ENCODE measurements at places on chromosomes 5 and 9.

DNA sequence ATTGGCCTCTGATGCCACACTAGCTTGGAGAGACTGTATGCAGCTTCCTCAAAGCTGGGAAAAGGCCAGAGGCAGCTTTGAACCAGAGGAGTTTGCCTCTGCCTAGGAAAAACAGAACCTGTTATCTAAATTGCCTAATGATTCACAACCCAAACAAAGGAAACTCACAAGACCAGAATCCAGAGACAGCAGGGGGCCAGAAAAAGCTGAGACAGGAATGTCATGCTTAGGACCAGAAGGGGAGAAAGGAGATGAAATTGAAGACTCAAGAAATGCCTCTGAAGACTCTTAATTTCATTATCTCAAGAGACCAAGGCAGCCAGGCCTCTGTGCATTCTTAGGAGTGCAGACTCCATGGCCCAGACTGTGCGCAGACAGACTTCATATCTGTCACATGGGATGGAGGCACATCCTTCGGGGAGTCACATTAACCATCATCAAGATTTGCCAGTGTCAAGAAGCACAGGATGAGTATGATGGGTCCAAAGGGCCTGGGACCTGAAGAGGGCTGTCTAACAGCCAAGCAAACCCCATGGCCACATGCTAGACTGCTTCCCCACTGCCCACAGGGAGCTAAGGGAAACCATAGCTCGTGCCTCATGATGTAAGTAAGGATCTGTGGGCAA is 57.3 kb downstream of the ARSB start:
- no peak for DNase-seq

- DNase-seq = no peak
Measured at GRCh38 chr5:53323943-53324642, 156.3 kb upstream of the FST start.

DNA sequence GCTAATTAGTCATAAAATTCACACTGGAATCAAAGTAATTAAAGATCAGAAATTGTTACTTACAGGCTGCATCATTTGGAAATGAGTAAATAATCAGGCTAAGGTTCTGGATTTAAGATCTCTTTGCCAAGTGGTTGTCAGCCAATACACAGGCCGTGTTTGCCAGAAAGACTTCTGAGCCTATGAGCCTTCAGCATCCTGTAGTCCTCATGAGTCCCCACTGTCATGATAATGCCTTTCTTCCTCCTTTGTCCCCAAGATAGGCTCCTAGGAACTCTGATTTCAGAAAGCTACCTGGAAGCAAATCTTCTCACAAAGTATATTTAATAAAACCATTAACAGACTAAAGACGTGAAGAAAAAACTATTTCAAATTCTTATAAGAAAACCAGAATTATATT is 810.5 kb downstream of the DNAH5 start:
- no peak for DNase-seq

- DNase-seq = no peak
Measured at GRCh38 chr5:179301796-179302195, 43.5 kb downstream of the ADAMTS2 start.

- DNase-seq = no peak
Measured at GRCh38 chr5:148352696-148353095, 17.3 kb downstream of the SPINK9 start.

GRCh38 chr9:9963841-9964240 is 649.0 kb downstream of the PTPRD start:
- no peak for DNase-seq

DNA sequence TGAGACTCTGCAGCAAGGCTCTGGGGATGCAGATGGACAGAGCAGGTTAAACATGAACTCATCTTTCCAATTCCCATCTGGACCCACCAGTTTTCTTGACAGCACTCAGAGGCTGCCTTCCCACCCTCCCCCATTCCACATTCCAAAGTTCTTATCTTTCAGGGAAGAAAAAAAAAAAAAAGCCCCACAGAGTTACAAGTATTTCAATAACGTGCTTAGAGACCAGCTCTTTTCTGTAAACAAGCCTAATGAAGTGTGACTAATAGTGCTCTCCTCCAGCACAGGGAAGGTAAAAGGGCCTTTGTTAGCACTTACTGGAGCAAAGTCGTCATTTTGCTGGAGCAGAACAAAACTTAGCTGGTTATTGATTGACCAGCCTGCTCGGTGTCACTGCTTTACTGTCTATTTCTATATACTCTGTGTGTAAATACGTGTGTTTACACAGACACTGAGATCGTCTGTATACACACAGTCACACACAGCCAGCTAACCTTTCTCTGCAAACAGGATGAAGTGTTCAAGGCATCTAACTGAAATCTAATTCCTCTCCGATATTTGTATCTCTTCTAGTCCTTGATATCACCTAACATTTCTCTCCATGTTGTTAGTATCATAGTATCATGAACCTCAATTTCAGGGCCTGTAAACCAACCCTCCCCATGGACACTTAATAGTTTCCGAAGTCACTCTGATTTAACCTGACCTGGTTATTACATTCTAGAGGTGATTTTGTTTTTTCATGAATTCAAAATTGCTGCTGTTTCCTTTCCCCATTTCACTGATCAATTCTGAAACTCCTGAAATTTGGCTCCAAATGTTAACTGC is 84.9 kb downstream of the ZNF608 start:
- no peak for DNase-seq

DNA sequence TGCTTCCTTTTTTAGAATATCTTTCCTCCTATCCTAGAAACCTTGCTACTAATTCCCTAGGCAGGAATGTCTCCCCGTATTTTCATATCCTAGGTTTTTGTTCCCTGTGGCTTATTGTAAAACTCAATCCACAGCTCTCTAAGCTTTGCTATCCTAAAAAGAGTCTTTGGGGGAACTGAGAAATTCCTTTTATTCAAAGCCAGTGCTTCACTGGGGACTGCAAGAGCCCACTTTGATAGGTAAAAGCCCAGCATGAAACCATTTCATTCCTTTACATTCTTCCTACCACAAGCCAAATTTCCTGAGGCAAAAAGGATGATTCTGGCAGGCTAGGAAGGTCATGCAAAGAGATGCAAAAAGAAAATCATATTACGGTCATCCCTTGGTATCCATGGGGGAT is 5.8 kb upstream of the HACD4 start:
- DNase-seq = no peak

GRCh38 chr5:145854651-145855258 is 18.1 kb downstream of the GRXCR2 start:
- peak; percentile 98 for DNase-seq

DNA sequence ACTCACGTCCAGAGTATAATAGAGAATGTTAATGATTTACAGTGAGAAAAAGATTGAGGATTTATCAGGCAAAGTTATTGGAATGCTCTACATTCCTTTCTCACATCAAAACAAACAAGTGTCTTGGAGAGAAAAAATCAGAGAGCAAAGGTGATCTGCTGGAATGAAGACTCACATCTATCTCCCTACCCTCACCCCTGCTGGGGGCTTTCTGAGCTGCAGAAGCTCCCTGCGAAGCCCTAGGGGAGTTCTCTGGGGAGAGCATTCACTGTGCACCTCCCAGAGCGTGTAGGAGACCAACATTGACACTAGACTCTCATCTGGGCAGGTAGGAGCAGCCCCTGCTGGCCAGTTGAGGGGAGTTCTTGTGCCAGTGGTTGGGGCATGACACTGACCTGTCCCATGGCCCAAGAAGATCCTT is 76.6 kb upstream of the ADAMTS16 start:
- DNase-seq = no peak

DNA sequence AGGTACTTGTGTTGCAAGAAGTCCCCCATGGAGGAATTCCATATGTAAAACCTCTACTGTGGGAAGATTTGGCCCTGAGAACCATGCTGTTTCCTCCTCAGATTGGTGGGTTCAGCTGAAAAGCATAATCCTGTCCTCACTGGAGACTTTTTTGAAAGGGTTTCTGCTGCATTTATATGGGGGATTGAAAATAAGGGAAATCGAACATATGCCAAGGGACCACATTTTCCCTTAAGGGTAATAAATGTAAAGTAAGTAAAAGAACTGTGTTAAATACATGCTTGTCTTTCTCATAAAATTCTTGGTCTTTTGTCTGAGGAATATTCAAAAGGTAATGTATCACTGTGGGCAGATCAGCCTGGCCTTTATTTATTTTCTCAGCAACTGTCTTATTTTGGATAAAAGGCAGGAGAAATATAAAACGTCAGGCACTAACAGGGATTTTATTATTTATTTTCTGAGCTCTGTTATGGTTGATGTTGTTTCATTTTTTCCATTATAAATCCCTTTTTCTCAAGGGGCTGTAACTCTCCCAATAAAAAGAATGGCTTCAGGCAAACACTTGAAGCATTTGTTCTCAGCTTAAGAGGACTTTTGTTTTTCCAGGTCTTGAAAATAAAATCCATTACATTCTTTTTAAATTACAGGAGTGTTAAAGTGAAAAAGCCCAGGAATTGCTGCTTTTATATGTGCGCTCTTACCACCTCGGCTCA is 131.4 kb downstream of the FGF10 start:
- DNase-seq = no peak

DNA sequence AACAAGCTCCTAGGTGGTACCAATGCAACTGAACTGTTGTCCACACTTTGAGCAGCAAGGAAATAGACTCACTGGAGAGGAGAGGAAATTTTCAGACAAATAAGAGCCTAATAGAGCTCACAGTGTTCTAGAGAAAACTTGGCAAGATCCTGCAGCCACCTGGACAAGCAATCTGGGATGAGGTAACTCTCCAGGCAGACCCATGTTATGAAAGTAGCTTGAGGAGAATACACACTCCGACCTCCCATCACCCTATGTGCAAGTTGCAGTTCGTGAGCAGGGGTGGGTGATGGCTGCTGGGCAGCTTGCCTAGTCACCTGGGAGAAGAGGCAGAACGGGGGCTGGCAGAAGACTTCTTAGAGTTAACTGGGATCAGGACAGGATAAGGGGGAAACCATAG is 102.2 kb downstream of the KLF4 start:
- no peak for DNase-seq

DNA sequence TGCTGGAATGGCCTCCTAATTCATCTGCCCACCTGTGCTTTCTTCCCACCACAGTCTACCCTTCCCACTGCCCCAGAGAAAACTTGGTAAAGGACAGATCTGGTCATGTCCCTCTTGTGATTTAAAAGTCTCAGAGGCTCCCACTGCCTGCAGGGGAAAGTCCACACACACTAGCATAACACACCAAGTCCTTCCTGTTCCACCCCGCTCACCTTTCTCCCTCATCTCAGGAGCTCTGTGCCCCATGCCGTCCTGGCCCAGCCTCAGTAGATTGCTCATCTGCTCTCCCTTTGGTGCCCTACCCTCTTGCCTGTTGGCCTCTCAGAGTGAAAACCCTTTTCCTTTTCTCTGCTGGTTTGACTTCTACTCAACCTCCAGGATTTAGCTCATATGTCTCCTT is 111.4 kb upstream of the MAP3K1 start:
- no peak for DNase-seq
